Stimulated activated CD8-positive, alpha-beta memory T cell treated with anti-CD3 and anti-CD28 coated beads, Interleukin-4, amount 100 ng/mL, for 4 hours (primary cell): ENCODE measurements at places on chromosomes 3 and 15.

GRCh38 chr3:176799675-176800074, 397.6 kb downstream of the TBL1XR1 start:
- no peak for DNase-seq

DNA sequence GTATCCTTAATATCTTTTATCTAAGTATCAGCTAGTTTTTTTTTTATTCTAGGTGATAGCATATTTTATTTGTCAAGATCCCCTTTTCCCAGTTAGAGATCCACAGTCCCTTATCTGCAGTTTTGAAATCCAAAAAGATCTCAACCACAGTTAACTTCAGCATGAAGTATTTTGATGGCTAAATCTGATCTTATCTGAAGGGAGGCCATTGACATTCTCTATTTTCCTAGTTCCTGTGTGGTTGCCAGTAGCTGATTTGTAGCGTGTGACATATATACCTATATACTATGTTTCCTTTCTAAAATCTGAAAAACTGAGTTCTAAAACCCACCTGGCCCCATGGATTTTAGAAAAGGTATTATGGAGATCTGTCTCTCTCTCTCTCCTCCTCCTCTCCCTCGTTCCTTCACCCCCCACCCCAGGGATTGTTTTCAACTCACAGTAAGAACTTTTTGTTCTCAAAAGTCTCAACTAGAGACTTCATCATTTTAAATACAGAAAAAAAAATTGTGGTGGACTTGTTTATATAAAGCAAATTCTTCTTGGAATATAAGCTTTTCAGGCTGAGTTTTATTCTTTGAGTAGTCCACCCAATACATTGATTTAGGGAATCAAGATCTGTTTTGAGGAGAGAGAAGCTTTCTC, 12.3 kb downstream of the TCF12 start:
- DNase-seq: no peak

GRCh38 chr3:160771811-160772459, 15.9 kb downstream of the PPM1L start:
- no peak for DNase-seq

DNA sequence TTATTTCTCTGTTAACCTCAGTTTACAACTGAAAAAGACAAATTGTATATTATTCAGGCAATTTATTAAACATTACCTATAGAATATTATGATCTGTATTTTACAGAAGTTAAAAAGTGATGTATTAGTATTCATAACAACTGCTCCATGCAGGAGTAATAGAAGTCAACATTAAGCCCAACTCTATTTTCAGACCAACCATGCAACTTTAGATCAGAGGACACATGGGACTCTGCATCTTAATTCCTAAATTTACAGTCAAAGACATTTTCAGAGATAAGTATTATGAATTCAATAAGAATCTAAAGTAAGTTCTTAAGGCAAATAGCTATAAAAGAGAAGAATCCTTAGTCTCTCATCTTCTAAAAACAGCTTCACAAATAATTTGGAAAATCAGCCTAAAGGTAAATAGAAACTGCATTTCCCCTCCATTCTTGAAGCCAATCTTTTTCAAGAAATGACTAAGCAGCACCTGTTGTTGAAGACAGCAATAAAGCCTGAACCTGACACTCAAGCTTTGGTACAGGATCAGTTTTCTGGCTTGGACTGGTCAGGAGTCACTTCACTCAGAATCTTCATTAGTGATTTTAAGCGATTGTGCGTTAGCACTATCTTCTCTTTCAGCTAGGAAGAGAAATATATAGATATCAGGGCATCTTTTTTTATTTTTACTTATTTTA, 23.0 kb downstream of the OIP5 start:
- no peak for DNase-seq

DNA sequence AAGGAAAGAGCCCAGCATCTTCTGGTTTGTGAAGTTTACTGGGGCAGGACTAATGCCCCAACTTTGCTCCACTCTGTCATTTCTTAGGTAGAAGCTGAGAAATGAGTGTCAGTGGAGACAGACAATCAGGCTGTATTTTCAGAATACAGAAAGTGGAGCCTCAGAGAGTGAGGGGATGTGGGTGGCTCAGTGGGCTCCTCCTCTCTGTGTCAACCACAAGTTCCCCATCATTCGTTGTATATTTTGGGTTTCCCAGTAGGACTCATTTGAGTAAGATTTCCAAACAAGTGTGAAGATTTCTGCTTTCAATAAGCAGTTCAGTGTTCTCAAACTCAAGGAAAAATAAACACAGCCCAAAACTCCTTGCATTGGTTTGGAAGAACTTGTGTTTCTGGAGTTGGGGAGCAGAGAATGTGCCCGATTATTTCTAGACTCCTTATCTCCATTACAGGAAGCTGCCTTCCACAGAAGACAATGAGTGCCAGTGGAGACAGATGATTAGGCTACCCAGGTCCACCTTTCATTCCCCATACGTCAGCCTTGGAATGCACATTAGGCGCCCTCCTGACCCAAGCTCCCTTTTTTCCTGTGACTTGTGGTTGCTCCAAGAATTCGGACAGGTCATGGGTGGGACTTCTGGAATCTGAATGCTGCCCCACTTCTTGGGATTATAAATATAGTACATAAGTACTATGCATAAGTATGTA, 792.1 kb upstream of the LMCD1 start:
- no peak for DNase-seq

- DNase-seq: no peak
Observed at GRCh38 chr3:8952130-8952529, 11.1 kb downstream of the RAD18 start.

GRCh38 chr3:172673210-172673679, 37.6 kb downstream of the NCEH1 start:
- DNase-seq: no peak

DNA sequence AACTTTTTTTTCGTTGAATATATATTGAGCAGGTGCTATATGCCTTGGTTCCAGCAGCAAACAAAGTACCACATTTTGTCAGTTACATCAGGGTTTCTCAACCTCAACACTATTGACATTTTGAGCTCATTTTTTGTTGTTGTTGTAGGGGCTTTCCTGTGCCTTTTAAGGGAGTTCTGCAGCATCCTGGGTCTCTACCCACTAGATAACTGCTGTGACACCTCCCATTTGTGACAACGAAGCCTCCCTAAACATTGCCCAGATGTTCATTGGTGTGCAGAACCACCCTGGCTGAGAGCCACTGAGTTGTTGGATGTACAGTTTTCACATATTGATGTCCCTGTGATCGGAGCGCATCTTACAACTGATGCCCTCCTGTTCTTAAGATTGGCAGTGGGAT, 382.6 kb downstream of the PTPRG start:
- DNase-seq: no peak

DNA sequence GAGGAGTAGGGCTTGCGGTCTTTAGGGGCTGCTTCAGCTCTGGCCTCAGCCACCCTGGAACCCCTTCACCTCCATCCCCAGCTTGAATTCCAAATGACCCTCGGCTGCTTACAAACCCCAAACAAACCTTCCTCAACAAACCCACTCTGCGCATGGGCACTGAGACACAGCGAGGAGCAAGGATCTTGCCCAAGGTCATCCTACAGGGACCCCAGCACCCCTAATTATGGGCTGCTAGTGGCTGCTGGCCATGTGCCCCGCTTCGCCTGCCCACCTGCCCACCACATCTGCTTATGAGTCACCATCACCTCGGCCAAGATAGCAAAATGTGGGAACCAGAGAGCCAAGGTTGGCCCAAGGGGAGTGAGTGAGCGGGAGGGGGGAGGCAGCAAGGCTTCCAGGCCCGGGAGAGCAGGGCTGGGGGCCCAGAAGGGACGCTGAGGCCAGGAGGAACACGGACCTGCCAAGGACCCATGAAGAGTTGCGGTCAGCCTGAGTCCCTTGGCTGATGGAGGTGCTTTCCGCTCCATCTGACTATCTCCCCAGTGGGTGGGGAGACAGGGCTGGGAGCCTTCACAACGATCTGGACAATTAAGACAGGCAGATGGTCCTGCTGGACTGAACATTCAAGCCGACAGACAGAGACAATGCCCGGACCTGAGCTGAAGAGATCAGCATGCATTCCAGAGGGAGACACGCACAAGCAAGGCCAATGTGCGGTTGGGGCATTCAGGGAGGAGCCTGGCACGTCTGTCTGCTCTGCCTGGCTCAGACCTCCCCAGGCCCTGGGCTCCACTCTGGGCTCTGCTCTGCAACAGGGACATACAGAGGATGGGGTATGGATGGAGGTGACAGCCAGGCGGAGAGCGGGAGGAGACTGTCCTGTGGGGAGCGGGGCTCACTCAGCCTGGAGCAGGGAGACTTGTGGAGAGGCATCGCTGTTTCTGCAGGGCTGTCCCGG, 10.8 kb upstream of the GRIP2 start:
- DNase-seq: no peak

DNA sequence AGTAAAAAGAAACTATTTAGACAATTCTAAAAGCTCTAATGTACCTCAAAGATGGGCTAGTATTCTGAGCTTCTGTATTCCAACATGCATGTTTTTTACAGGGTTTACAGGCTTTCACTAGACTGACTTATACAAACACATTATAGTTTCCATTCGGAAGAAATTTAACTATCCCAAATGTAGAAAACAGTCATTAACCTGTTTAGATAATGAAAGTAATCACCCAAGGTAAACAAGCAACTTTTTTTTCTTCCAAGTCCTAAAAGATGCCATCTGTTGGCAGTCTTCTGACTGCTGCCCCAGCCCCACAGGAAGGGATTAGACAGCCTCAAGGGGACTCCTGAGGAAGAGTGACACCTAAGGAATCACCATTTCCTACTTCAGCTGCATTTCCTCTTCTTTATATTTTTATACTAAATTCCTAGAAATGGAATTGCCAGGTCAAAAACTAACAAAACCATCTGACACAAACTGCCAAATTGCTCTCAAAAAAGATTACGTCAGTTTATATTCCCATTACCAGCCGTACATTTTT, 25.5 kb downstream of the SIN3A start:
- DNase-seq: no peak

GRCh38 chr3:122299872-122300460, 25.1 kb upstream of the CSTA start:
- DNase-seq: no peak

DNA sequence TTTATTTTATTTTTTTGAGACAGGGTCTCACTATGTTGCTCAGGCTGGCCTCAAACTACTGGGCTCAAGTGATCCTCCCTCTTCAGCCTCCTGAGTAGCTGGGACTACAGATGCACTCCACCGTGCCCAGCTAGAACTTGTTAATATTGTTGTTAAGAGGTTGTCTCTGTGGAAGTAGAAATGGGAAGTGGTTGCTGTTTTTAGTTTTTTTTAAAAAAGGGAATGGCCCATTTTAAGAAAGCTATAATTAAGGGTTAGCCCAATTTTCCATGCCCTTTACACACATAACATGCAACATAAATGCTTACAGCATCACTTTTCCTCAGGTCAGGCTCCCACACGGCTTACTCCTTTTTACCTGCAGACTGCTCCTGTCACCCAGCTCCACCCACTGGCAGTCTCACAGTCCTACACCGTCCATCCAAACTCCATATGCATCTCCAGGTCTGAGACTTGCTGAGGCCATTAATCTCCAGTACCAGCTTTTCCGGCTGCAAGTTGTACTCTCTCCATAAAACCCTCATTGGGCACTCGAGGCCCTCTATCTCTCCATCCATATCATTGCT, 19.8 kb downstream of the MORC1 start:
- DNase-seq: no peak

DNA sequence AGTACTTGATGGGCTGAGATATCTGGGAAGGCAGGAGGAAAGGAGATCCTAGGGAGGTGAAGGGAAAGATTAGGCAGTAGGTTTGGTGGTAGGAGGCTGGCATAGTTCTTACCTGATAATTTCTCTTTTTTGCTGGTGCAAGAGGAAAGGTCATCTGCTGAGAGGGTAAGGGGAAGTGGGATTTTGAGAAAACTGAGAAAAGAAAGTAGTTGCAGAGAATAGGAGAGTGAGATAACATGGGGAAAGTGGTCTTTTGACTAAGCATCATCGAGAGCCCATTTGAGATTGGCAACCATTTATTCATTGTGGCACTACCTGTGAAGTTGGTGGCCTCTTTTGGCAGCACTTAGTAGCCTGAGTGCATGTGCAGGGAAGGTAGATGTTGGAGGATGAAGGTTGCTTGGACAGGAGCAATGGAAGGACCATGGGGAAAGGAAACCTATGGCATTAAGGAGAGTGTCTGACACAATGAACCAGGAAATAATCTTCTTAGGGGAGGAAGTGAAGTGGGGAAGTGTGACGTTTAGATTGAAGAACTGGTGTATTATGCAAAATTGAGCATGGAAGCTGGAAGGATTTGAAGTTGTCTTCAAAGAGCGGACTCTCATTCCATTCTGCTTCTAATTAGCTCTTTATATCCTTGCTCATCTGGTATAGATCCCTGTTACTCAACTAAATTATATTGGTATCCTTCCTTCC, 21.9 kb upstream of the USP13 start:
- no peak for DNase-seq

GRCh38 chr15:77373441-77373840, 46.5 kb downstream of the PEAK1 start:
- DNase-seq: no peak

DNA sequence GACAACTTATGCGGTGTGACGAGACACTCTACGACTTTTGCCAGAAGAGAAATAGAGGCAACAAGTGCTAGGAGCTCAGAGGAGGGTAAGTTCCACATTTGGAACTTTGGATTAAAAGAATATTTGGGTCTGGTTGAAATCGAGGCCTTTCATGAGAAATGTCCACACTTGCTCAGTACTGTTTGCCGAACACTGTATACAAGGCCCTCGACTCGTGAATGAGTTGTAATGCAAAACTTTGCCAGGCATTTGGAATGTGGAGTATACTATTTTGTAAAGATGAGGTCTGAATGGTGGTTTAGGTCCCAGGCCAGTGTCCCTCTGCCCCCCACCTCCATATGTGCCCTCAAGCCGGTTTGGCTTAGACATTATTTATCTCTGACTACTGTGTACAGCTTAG, 73.9 kb downstream of the IGF1R start:
- DNase-seq: no peak

- no peak for DNase-seq
Observed at GRCh38 chr3:139199421-139200010, 144.3 kb upstream of the MRPS22 start.

GRCh38 chr3:177250151-177250550, 52.9 kb upstream of the TBL1XR1 start:
- no peak for DNase-seq

- no peak for DNase-seq
Observed at GRCh38 chr15:66701422-66702034, 508 bp upstream of the SMAD6 start.

- no peak for DNase-seq
Observed at GRCh38 chr3:105197863-105198262, 168.8 kb upstream of the ALCAM start.

DNA sequence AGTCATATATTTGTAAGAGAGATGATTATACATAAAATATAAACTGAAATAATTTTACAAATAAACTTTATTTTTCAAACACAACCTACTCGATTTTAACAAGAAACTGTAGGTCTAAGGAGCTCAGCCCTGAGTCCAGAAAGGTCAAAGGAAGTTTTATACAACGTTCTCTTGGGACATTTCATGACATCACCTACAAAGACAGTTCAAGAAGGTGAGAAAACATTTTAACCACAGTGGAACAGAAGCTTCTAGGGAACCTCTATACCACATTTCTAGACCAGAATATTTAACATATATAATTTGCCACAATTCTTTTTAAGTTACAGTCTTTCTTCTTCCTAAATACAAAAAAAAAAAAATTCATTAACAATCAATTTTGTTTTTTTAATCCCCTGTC, 40.1 kb downstream of the CBLB start:
- DNase-seq: no peak

- DNase-seq: no peak
Observed at GRCh38 chr15:59618406-59618805, 6.8 kb downstream of the GCNT3 start.
